CD4-positive, alpha-beta T cell treated with Interleukin-12 subunit alpha and Interleukin-12 subunit beta, for 1 hour (primary cell): ENCODE measurements at places on chromosomes 4 and X.

- no peak for DNase-seq
Measured at GRCh38 chrX:46165411-46165810, 379.8 kb downstream of the ZNF674 start.

- DNase-seq = peak; percentile 0
Measured at GRCh38 chrX:84046403-84046984, 141.5 kb downstream of the RPS6KA6 start.

DNA sequence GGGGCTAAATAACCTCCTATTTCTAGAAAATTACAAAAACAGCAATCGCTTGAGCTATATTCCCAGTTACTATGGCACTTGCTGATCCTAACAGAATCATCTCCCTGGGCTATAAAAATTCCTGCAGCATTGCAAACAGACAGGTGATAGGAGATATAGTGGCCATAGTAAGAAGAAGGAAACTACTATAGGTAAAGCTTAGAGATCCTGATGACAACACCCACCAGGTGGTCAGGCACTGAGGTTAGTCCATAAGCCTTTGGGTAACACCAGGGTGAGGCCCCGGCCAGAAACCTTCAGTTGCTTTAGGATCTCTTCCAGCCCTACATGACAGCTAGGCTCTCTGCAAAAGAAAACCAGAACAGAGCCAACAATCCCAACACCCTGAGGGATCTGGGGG, 197.9 kb upstream of the PPP1R2C start:
- DNase-seq = no peak

DNA sequence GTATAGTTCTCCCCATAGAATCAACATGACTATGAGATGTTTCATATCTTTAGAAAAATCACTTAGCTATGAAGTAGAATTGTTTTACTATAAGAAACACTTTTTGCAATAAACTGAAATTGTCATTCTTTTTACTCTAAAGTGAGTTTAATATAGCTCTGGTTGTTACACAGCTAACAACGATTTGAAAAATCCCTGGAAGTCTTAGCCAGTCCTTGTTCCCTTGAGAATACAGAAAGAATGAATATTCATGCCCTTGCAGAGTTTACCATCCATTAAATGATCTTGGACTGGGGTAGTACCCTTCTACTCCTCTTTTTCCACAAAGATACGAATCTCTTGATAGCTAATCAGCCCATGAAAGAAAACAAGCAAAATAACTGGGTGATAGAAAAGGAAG, 141.8 kb downstream of the JADE1 start:
- no peak for DNase-seq

DNA sequence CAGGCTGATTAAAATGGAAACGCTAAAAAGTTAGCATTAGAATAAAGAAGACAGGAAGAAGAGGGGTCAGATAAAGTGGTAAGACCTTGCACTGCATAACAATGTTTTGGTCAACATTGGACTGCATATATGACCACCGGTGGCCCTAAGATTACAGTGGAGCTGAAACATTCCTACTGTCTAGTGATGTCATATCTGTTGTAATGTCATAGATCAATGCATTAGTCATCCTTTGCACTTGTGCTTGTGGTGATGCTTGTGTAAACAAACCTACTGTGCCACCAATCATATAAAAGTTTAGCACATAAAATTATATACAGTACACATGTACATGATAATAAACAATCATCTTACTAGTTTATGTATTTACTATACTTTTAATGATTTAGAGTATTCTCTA, 73.0 kb downstream of the TMEM165 start:
- DNase-seq = no peak

- no peak for DNase-seq
Measured at GRCh38 chr4:5389756-5390310, 318.5 kb downstream of the EVC2 start.

- no peak for DNase-seq
Measured at GRCh38 chrX:113586281-113586898, 745.8 kb upstream of the AMOT start.
